ENCODE measurements at places on chromosomes 3 and 15. TPM values are rescaled to one million over a fixed set of nuclear protein-coding genes. Genes with fewer than 3 reads are reported as not detected.

The OR5H15 gene
- not detected for total RNA-seq

The MAGEL2 gene
- 0.33 TPM for total RNA-seq

The PSTPIP1 gene
- total RNA-seq, result not detected

The GOLGA8Q gene
- total RNA-seq, result 0.48 TPM

The CHRNA7 gene
- total RNA-seq, result 1.4 TPM

The EFCC1 gene
- 2.3 TPM for total RNA-seq

The SLC6A1 gene
- total RNA-seq, result not detected

The PCOLCE2 gene
- not detected for total RNA-seq

The PDCD6IP gene
- 358 TPM for total RNA-seq

The SAMD7 gene
- total RNA-seq, result not detected

The ROBO2 gene
- total RNA-seq, result under 0.01 TPM

The MEX3B gene
- total RNA-seq, result 13.1 TPM

The REC114 gene
- not detected for total RNA-seq

The DNAH12 gene
- under 0.01 TPM for total RNA-seq

The GOLGA6L6 gene
- total RNA-seq, result not detected

The ABHD17C gene
- total RNA-seq, result 8.6 TPM

The ECE2 gene
- not detected for total RNA-seq

The ADCY5 gene
- total RNA-seq, result not detected

The LSAMP gene
- total RNA-seq, result 0.10 TPM

The ASB14 gene
- total RNA-seq, result not detected

The OR5K2 gene
- not detected for total RNA-seq

The MYO5C gene
- 36.7 TPM for total RNA-seq

The ZBED2 gene
- not detected for total RNA-seq

The CLDN11 gene
- total RNA-seq, result 698 TPM

The FBXW12 gene
- not detected for total RNA-seq

The ATP13A4 gene
- total RNA-seq, result under 0.01 TPM

The RTP1 gene
- total RNA-seq, result not detected

The ITGA11 gene
- 2.6 TPM for total RNA-seq

The MUC20 gene
- 2.0 TPM for total RNA-seq

The SQOR gene
- total RNA-seq, result 60.1 TPM

The TTC21A gene
- 3.6 TPM for total RNA-seq

The LRRIQ4 gene
- total RNA-seq, result 0.19 TPM

The SUSD5 gene
- 4.3 TPM for total RNA-seq

The TM4SF18 gene
- 91.5 TPM for total RNA-seq

The ZNF774 gene
- 0.98 TPM for total RNA-seq

The SPINK8 gene
- not detected for total RNA-seq

The DLG1 gene
- total RNA-seq, result 54.2 TPM

The NTRK3 gene
- total RNA-seq, result under 0.01 TPM

The CHRM5 gene
- total RNA-seq, result not detected

The LMAN1L gene
- total RNA-seq, result not detected

The C2CD4B gene
- 58.1 TPM for total RNA-seq

The STOML1 gene
- total RNA-seq, result 10.5 TPM

The BMF gene
- total RNA-seq, result 4.6 TPM

The SMCO1 gene
- not detected for total RNA-seq

The CYP1A2 gene
- not detected for total RNA-seq

The CMTM8 gene
- total RNA-seq, result 6.9 TPM

The PIGZ gene
- 6.2 TPM for total RNA-seq

The RLBP1 gene
- total RNA-seq, result not detected

The TEX55 gene
- not detected for total RNA-seq

The KLHL40 gene
- not detected for total RNA-seq

The KLHL6 gene
- total RNA-seq, result 11.7 TPM

The TMC3 gene
- total RNA-seq, result not detected

The SLC6A11 gene
- not detected for total RNA-seq

The ENTPD3 gene
- not detected for total RNA-seq

The RAD51 gene
- 4.8 TPM for total RNA-seq

The PIF1 gene
- total RNA-seq, result 8.5 TPM

All from vein endothelial cell (primary cell).